ENCODE measurements at places on chromosomes 2 and 18.

- no peak for DNase-seq
Measured at GRCh38 chr2:218755567-218756404, 26.2 kb upstream of the CYP27A1 start.

- no peak for DNase-seq
Measured at GRCh38 chr2:195026261-195026660, 630.8 kb upstream of the SLC39A10 start.

DNA sequence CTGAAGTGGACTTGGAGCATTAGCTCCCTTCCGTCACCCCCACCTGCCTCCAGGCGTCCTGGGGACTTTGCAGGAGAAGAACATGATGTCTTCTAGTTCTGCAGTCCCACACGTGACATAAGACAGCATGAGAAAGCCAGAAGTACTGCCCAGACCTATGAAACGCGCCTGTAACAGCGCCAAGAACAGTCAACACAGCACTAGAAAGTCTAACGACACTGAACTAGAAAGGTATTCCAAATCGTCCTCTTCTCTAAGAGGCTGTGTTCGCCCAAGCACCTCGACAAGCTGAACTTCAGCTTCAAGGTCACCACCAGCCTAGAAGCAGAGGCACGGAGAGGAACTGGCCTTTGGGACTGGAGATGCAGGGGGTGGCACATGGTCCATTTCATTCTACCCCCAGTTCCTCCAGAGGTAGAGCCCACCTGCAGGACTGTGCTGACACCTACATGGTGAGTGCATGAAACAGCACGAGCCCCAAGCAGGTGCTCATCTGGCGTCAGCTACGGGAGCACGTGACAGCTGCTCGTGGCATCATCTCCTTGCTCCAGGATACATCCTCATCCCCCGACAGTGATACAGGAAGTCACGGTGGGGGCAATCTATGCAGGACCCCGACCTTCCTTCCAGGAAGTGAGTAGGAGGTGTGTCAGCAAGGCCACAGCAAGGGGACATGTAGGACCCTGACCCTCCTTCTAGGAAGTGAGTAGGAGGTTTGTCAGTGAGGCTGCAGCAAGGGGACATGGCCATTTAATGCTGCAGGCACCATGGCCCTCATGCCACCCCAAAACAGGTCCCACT, 3.7 kb downstream of the HDAC4 start:
- DNase-seq, result peak; percentile 97

DNA sequence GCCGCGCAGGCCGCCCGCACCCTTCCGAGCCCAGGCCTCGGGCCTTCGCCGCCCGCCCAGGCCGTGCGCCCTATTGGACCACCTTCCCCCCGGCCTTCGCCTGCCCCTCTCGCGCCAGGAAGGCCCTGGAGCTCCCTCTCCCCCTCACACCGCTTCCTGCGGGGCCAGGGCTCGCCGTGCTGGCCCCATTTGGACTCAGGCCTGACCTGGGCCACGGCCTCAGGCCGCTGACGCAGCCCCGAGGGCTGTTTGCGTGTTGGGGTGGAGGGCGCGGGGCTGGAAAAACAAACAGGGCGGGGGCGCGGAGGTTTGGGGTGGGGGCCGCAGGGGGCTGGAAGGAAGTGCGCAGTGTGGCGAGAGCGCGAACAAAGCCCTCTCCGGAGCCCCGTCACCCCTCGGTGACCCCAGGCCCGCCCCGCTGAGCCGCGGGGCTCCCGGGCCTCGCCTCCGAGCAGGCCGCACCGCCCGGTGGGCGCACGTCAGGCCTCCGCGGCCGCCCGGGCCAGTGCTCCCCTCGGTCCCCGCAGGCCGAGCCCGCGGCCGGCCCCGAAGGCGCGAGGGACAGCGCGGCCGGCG, 12.3 kb upstream of the SIX3 start:
- DNase-seq, result no peak

- no peak for DNase-seq
Measured at GRCh38 chr2:181741756-181742155, 61.4 kb upstream of the NEUROD1 start.

GRCh38 chr2:157441072-157441454, 2.8 kb downstream of the CYTIP start:
- DNase-seq, result no peak

- DNase-seq, result peak; percentile 40
Measured at GRCh38 chr18:59005262-59005661, 134.4 kb upstream of the SEC11C start.

GRCh38 chr2:193469251-193469650, 1274.5 kb upstream of the TMEFF2 start:
- no peak for DNase-seq

DNA sequence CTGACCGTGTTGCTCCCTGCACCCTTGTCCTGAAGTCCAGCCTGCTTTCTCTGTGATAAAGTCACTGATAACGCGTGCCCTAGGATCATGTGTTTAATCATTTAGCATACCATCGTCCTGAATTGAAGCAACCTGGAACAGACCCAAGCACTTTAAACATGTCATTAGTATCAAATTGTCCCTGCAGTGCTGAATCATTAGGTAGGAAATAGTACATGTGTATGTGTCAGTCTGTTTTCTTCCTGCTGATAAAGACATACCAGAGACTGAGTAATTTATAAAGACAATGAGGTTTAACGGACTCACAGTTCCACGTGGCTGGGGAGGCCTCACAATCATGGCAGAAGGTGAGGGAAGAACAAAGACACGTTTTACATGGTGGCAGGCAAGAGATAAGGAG, 2.8 kb downstream of the ASB18 start:
- DNase-seq, result no peak

DNA sequence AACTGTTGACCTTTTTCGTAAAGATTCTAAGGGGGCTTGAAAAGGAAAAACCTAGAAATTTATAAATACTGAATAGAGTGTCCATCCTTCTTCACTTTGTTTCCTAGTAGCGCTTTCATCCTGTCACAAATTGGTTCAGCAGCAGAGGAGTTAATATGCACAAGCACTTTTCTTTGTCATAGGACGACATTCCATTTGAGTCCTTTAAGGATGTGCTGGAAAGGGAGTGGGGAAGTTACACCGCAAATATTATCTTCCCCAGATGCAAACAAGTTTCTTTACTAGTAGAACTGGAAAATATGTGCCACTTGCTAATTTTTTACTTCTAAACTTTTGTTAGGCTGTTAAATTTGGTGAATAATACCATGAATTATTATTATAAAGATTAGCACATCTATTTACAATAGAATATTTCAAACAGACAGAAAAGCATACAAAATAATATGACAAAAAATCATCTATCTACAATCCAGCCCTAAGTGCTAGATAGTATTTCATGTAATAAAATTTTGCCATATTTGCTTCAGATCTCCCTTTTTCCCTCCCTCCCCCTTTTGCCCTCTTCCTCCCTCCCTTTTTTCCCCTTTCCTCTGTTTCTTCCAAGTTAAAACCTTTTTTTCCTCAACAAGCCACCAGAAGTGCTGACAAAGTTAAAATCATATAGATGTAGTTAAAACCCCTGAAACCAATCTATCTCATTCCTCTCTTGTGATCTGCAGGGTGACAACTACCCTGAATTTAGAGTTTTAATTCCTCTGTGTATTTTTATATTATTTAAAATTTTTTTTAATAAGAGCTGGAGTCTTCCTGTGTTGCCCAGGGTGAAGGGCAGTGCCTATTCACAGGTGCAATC, 50.5 kb upstream of the MAP4K3 start:
- DNase-seq, result no peak

DNA sequence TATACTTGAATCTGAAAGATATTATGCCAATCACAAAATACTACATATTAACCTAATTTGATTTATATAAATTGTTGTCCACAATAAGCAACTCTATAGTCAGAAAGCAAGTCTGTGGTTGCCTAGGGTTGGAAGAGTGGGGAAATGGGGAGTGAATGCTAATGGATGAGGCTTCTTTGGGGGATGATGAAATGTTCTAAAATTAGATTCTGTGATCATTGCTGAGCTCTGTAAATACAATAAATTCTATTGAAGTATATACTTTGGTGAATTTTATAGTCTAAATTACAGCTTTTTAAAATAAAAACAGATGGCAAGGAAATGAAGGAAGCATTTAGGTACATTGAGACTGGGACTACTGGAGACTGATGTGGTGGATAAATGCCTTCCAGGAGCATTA, 275.5 kb downstream of the MBD2 start:
- DNase-seq, result no peak

GRCh38 chr2:113171334-113172075, 2.3 kb upstream of the PSD4 start:
- DNase-seq, result no peak

- DNase-seq, result peak; percentile 21
Measured at GRCh38 chr2:71748227-71748626, 294.9 kb downstream of the DYSF start.

DNA sequence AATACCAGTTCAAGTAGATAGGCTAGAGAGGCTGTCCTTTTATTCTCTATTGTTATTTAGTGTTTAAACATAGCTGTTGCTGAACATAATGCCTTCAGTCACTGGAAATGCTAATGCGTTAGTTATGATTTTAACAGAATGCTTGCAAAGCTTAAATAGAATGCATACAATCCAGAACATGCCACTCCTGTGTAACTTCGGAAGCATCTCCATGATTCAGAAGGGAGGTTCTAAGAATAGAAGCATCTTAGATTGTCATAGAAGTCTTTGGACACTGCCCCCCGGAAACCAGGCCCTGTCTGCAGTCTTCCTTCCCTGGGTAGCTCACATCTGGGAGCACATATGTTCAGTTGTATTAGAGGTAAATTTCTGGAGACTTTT, 73.2 kb downstream of the ZNF532 start:
- DNase-seq, result no peak

DNA sequence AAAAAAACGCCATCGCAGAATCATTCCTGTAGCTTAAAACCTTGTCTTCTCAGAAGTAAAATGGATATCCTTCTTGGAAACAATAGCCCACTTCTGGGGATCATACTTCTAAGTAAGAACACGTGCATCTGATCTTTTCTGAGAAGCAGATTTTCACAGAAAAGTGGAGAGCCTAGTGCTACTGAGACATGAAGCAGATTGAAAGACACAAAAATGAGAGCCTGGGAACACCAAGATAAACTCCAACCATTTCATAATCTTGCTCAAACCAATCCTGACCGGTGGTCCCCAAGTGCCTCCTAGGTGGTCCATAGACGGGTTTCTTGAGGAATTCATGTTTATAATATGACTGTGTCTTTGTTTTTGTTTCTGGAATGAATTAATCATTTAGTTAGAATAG, 191.2 kb downstream of the IRS1 start:
- no peak for DNase-seq

GRCh38 chr18:70015127-70015526, 67.5 kb upstream of the CD226 start:
- peak; percentile 83 for DNase-seq

GRCh38 chr2:43106559-43107527, 119.6 kb downstream of the ZFP36L2 start:
- DNase-seq, result no peak

GRCh38 chr2:150491430-150491829, 4.0 kb upstream of the RND3 start:
- DNase-seq, result no peak

DNA sequence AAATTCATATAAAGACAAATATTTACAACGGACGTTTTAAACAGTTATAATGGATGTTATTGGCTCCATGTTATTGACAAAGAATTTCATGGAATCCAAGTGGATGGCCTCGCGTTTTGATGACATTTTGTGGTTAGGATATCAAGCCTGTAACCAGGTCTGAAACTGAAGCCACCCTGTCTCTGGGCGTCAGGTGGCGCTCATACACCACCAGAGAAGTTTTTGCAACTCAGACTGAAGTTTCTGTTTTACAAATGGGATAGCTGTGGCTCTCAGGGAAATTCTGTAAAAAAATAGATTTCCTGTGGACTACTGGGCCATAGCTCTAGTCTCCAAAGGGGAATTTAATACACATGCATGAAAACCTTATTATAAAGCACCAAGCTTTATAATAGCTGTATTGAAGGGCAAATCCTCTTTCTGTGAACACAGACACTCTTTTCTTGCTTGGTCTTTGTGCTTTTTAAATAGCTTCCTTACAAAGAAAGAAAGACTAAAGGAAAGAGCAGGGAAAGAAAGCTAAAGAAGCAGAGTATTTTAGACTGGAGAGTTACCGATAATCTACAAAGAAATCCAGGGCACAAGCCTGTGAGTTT, 86.7 kb downstream of the C18orf54 start:
- DNase-seq, result peak; percentile 44

DNA sequence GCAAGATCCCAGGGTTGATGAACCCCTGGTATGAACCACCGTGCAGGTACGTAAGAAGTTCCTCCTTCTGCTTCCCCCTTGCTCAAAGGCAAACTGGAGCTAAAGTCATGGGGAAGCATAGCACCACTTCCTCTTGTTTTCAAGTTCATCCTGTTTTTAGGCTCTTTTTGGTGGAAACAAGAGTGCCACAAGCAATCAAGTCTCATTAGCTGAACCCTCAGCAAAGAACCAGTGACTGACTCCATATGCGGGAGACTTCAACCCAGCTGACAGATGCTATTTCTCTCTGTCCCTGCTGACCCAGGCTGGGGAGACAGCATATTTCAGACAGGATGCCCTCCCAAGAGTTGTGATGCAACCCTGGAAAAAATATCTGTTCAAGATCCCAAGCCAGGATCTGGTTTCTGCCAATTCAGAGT, 47.7 kb downstream of the BCL2 start:
- no peak for DNase-seq

- DNase-seq, result no peak
Measured at GRCh38 chr2:214816008-214816533, 6.6 kb upstream of the BARD1 start.

DNA sequence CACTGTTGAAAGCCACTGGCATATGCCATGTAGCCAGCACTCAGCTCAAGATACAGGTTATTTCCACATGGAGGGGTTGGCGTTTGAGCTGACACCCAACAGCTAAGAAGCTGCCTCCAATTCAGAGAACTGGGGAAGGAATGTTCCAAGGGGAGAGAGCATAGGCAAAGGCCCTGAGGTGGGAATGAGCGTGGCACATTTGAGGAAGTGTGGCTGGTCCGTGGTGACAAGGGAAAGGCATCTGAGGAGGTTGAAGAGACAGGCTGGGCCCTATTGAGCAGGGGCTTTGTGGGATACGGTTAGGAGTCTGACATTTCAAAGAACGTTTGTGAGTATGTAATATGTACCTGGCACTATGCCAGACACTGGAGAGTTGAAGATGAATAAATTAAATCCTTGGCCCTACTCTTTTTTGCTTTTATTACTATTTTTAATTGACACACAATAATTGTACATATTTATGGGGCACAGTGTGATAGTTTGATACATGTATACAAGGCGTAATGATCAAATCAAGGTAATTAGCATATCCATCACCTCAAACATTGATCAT, 27.6 kb upstream of the TMBIM1 start:
- DNase-seq, result no peak

GRCh38 chr2:65430603-65431420, 1.6 kb downstream of the SPRED2 start:
- DNase-seq, result peak; percentile 68

- no peak for DNase-seq
Measured at GRCh38 chr2:64202206-64202845, 58.1 kb upstream of the PELI1 start.

DNA sequence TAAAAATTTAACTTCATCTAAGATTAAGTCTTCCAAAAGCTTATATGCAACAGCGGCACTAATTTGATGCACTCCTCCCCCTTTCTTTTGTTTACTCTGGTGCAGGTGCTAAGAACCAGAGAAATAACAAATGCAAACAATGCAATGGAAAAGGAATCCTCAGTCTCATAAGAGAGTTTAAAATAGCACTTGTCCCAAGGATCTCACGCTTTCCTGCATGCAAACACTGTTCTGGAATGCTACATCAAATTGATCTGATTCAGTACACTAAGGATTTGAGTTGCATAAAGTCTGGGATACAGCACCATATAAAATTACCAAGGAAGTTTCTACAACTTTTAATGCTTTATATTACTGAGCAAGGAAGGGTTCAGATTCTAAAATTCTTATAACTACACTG, 50.5 kb downstream of the SEPTIN10 start:
- no peak for DNase-seq

Measured in thyroid gland (tissue), 4 donors.